BJ (cell line): ENCODE measurements at places on chromosomes 5 and 9. TPM values are rescaled to one million over a fixed set of nuclear protein-coding genes. Genes with fewer than 3 reads are reported as not detected.

DNA sequence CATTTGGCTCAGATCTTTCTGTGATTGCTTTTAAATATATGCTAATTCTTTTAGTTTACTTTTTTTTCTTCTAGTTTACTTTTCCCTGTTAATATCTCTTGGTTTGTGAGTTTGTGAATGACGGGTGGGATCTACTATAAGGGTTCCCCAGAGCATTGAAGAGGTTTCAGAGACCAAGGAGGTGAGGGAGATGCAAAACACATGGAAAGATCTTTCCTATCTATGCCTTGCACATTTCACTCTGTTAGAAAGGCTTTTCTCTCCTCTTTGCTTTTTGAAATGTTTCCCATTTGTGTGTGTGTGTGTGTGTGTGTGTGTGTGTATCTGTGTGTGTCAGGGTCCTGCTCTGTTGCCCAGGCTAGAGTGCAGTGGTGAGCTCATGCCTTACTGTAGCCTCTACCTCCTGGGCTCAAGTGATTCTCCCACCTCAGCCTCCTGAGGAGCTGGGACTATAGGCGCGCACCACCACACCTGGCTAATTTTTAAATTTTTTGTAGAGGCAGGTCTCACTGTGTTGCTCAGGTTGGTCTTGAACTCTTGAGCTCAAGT lies 50.7 kb downstream of the CNTLN start:
- DNase-seq, result no peak

- DNase-seq, result no peak
These were observed 39.8 kb upstream of the FBXL17 start for GRCh38 chr5:108421713-108422112.

Gene DNAI1
- polyA plus RNA-seq, result not detected in 2 replicates

DNA sequence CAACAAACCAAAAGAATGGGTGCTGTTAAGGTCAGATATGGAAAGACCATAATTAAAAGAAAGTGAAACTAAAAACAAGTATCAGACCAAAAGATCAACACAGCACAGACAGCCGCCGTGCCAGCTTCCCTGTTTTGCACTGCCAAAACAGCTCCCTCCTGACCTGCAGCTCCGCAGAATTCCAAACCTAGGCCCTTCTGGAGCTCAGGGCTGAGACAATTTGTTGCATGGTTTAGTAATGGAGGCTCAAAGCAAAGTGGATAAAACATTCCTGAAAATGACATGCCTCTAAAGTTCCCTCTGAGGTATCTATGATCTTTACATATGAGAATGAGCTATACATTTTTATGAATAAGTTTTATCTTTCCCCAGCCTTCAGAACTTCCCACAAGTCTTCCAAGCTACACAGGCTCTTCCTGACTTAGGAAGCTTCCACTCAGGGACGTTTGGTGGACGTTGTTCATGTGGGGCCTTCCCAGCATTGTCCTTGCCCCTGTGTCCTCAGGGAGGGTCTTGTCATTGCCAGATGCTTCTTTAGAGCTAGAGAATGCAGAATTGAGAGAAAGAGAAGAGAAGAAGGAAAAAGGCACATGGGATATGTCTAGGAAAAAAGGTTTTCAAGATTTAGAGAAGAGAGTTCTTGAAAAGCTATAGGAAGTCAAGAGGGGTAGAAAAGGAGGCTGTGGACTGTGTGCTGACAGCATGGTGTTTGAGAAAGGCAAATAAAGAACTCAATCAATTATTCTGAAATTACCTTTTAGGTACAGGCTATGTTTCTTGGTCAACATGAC lies 28.4 kb upstream of the SSBP2 start:
- DNase-seq, result no peak

DNA sequence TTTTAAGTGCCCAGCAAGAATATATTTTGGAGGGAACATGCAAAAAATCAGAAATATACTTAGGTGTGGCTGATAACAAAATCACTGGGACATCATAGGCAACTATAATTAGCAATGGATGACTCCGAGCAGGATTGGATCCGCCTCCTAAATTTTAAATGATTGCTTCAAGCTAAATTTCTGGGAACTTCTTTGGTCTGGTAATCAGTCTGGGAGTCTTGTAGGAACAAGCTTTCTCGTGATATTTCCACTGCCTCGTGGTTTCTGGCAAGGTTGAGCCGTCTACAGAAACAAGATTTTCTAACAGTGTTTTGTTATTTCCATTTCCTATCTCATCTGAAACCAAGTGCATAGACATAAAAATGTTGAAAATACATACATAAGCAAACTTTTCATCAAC lies 232.6 kb downstream of the BNC2 start:
- no peak for DNase-seq

Gene IPPK
- 15.7 and 16.2 TPM in 2 replicates for polyA plus RNA-seq

Gene ARHGEF39
- polyA plus RNA-seq, result 2.7 and 4.1 TPM in 2 replicates

- no peak for DNase-seq
These were observed 48.4 kb downstream of the NDFIP1 start for GRCh38 chr5:142156839-142157463.

- no peak for DNase-seq
These were observed 427.4 kb downstream of the CETN3 start for GRCh38 chr5:89981878-89982773.

Gene SERF1A
- 0.96 and 1.5 TPM in 2 replicates for polyA plus RNA-seq

GRCh38 chr9:127494304-127494702 lies 43.0 kb downstream of the LRSAM1 start:
- no peak for DNase-seq

GRCh38 chr5:175616083-175616482 lies 41.8 kb upstream of the HRH2 start:
- DNase-seq, result no peak

DNA sequence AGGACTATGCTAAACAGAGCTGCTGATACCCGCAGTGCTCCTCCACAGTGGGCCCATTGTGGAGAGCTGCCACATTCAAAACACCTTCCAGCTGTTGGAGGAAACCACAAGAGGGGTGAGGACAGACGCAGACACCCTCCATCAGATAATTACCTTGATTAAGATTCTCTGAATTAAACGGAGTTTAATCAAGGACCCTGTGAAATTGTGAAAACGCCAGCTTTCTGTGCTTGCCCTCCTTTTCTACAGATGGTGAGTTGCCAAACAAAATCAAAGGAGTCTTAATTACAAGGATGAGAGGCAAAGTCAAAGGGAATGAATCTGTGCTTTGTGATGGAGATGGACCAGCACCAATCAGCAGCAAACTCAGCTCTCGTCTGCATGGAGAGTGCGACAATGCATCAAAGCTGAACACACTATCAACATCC lies 596.1 kb downstream of the ELAVL2 start:
- no peak for DNase-seq

- no peak for DNase-seq
These were observed 176.1 kb downstream of the ISL1 start for GRCh38 chr5:51559339-51559738.

GRCh38 chr5:133927300-133928180 lies 40.9 kb downstream of the C5orf15 start:
- DNase-seq, result no peak

Gene ZNF474
- 0.06 and 0.22 TPM in 2 replicates for polyA plus RNA-seq

DNA sequence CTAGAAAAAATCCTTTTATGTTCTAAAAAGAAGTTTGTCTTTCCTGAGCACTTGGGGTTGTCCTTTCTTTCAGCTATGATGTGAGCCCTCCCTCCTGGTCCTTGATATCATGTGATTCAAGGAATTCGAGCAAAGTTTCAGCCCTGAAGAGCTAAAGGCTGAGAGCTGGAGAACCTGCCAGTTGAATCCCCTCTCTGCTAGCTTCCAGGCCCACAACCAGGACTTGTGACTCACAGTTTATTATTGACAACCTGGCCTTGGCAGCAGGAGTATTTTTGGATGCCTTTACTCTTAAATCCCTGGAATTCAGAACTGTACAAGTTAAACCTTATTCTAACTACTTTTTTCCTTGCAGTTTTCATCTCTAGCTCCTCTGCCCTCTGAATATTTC lies 182.8 kb downstream of the SPOCK1 start:
- DNase-seq, result no peak

Gene ENDOG
- 13.3 and 20.7 TPM in 2 replicates for polyA plus RNA-seq

GRCh38 chr9:118321788-118322187 lies 617.6 kb downstream of the TLR4 start:
- no peak for DNase-seq

Gene CAMK2A
- polyA plus RNA-seq, result 0.09 and 0.11 TPM in 2 replicates

Gene GABRA1
- not detected in 2 replicates for polyA plus RNA-seq

Gene DCTN3
- polyA plus RNA-seq, result 74.7 and 149 TPM in 2 replicates

DNA sequence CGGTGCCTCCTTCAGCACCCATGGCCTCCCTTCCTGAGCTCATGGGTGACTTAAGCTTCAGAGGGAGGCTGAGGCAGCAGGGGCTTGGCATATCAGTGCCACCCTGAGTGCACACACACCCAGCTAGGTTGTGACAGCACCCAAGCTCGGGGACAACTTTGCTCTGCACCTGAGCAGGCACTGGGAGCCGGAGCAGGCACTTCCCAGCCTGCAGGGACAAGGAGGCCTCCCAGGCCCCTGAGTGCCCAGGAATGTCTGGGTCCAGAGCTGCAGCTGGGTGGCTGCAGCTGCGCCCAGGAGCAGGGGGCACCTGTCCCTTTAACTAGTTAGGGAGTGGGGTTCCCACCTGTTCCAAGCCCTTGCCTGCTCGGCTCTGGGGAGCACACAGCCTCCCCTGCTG lies 48.7 kb upstream of the CDH12 start:
- DNase-seq, result no peak

GRCh38 chr9:37342493-37342892 lies 80.0 kb upstream of the GRHPR start:
- DNase-seq, result no peak
